ENCODE measurements at places on chromosomes 4 and X. TPM values are rescaled to one million over a fixed set of nuclear protein-coding genes. Genes with fewer than 3 reads are reported as not detected.

- DNase-seq: no peak
Measured at GRCh38 chr4:175953960-175954521, 111.6 kb upstream of the WDR17 start.

DNA sequence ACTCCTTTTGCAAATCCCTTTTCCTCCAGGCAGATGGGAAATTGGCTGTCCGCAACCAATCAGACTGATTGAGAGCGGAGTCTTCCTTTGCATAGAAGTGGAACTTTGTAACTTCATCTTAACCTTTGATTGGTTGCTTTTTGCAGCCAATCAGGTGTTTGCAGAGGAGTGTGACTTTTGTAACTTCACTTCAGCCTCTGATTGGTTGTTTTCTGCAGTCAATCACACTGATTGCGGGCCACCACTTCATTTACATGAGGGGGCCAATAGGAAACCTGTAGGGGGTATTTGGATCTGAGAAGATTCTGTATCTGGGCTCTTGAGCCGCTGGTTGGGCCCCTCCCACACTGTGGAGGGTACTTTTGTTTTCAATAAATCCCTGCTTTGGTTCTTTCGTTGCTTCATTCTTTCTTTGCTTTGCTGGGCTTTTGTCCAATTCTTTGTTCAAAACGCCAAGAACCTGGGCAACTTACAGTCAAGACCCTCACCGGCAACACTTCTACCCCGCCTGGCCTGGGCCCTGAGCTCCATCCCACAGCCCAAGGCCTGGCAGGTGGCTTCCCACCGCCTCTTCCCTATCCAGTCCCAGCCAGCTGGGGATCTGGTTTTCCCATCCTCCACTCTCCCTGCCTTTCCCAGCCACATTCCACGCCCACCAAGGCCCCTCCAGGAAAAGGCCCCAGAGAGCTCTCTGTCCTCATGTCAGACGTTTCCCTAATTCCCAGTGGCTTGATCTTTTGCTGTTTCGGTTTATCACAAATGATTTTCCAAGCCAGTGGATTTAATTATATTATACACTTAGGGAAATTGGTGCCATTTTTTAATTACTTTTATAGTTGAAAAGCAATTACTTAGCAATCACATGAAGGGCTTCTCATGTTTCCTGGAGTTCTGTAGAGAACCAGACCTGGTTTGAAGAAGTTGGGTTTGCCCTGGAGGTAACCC lies 110.2 kb upstream of the STX18 start:
- no peak for DNase-seq

- DNase-seq: no peak
Measured at GRCh38 chrX:26558719-26559386, 342.9 kb downstream of the MAGEB5 start.

- DNase-seq: no peak
Measured at GRCh38 chr4:175891851-175892250, 79.8 kb upstream of the GPM6A start.

Gene CENPI
- total RNA-seq: 0.27 TPM

DNA sequence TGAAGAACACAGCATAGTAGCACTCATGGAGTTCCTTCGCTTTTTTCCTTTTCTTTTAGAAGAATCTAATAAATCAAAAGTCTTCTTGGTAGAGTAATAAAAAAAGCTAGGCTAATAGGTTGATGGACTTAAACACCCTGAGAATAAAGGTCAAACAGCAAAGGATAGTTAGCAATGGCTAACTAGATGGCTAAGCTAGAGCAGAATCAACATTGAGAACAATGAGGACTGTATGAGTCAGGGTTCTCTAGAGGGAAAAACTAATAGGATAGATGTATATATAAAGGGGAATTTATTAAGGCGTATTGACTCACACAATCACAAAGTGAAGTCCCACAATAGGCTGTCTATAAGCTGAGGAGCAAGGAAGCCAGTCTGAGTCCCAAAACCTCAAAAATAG lies 550.9 kb downstream of the GLUD2 start:
- DNase-seq: no peak

All from left ventricle myocardium inferior (tissue), 1 donor.